Amniotic stem cell (primary cell): ENCODE measurements at places on chromosomes 2 and 18.

DNA sequence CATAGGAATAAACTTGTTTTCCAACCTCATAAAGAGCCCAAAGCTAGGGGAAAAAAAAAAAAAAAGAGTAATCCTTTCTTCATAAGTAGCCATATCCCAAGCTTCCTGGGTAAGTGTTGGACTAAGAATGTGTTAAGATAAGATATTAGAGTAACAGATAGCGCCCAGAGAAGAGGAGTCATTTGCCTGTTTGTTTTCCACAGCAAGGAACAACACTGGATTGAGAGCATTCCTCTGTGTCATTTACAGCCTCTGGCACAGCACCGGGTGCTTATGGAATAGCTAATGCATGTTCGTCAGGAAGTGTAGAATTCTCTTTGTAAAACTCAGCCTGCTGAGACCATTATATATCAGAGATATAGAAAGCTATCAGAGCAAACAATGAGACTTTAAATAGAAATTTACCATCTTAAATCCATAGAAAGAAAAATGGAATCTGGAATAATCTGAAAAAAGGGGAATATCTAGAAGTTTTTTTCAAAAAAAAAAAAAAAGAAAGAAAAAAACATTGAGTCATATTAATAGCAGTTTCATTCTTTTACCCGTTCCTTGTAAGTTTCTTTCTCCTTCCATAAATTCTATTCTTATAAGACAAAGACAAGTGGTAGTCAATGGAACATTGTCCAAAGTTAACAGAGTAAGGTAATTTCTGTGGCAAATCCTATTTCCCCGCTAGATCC, 37.6 kb downstream of the LRP2 start:
- DNase-seq: no peak

DNA sequence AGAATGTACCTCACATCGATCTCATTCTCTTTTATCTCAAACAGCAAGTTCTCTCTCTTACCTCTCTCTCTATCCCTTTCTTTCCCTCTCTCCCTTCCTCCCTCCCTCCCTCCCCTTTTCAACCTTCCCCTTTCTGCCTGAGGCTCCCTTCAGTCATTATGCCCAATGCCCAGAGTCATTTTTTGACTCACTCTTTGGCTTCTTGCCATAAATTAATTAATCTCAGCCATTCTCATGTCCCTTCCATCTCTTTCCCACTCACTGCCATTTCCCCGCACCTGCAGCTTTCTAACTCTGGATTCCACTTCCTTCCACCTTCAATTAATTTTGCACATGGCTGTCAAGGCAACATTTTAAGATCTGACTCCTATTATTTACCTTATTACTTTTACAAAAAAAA, 60.1 kb downstream of the EVA1A start:
- DNase-seq: no peak

GRCh38 chr2:235055891-235056516, 104.2 kb downstream of the SH3BP4 start:
- no peak for DNase-seq

GRCh38 chr18:45825258-45826044, at the start of gene SIGLEC15:
SIGLEC15 (plus strand) TSS chr18:45825675; CDS start chr18:45825729, 54 bp downstream.
- no peak for DNase-seq

DNA sequence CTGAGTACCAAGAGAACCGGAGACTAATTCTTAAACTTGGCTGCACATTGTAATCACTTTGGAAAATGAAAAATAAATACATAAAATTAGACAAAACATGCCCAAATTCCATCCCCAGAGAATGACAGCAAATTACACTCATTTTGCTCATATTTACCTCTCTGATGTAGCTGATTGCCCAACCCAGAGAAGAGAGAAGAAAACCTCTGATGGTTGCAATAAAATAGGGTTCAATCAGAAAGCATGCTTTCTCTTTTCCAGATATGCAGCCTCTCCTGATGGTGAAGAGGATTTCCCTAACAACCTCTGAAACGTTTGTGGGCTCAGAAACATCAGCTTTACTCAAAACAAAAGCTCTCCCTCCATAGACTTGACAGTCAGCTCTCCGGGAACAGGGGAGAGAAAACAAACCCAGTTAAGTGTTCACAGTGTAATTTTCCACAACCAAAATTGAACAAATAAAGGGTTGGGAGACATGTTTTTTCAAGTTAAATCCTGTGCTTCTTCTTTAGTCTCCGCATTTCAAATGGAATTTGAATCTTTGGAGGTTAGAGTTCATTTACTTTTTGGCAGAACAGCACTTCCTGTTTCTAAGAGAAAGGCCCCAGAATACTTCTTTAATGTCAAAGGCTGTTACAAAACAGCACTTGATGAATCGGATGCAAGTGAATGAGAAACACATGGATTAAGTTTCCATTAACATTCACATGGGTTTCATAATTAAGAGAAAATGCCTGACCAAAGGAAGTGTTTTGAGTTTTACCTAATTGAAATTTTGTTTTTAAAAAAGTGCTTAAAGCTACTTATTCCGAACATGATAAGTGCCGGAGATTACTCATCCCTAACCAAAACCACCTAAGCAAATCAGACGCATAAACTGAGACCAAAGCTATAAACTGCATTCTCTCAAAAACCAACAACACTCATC, 570.1 kb upstream of the SYT4 start:
- no peak for DNase-seq

GRCh38 chr2:74021407-74021755, 36.7 kb downstream of the TET3 start:
- DNase-seq: no peak

DNA sequence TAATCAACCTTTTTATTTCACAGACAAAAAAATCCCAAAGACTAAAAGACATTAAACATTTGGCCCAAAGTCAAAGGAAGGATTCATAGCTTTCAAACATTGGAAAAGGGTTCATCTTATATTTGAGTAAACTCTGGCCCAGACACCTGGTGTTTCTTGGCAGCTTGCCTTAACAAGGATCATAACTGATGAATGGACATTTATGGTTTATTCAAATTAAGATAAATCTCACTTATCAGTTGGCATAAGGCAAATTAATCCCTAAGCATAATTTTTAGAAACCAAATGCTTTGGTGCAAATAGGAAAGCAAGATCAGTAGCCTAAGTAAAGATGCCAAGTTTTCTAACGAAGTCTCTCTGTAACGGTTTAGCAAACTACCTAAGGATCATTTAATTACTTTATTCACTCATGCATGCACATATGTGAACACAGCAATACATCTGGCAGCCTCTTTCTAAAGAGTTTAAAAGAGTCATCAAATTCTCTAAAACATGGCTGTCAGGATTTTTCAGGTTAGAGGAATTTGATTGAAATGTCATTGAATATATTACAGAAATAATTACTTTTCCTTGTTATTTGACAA, 323.4 kb upstream of the RBMS1 start:
- DNase-seq: no peak

- DNase-seq: no peak
These were observed 839 bp upstream of the GPR148 start for GRCh38 chr2:130728007-130728454.

DNA sequence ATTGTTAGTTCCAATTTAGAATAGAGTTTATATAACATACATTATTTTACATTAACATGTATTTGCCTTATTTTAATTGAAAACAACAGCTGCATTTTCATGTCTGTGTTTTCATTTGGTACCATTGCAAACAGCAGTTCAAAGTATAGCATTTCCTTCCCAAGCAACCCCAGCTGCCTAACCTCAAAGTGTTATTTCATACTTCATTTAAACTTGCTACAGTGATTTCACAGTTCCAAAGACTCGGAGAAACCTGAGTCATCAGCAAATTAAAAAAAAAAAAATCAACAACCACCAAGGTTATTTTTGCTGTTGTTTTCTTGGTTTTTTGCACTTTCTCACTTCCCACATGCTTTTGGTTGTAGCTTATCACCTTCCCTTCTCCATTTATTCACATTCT, 236.5 kb upstream of the SPHKAP start:
- no peak for DNase-seq

- DNase-seq: no peak
These were observed 298.2 kb downstream of the SP3 start for GRCh38 chr2:173667014-173667413.

GRCh38 chr18:56748698-56749268, 97.6 kb downstream of the WDR7 start:
- DNase-seq: peak; percentile 25

GRCh38 chr18:7567474-7568425, 634 bp downstream of the PTPRM start:
- no peak for DNase-seq

GRCh38 chr2:71082402-71083252, 14.2 kb downstream of the NAGK start:
- DNase-seq: no peak

DNA sequence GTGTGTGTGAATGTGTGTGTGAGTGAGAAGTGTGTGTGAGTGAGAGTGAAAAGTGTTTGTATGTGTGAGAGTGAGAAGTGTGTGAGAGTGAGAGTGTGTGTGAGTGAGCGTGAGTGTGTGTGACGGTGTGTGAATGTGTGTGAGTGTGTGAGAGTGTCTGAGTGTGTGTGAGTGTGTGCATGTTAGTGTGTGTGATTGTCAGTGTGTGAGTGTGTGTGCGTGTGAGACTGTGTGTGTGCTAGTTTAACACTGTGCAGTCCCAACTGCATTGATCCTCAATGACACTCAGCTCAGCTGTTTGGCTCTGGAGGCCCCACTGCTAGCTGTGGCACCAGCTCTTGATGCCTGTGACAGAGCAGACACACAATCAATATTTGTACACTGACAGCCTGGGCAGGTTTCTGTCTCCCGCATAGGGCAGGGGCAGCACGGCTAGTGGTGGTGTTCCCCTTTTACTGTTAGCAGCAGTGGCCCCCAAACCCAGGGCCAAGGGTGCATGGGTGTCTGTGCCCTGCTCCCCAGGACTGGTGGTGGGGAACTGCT, 135.0 kb downstream of the INHBB start:
- no peak for DNase-seq
